Hematopoietic multipotent progenitor cell (in vitro differentiated cells): ENCODE measurements at places on chromosomes 4 and X. TPM values are rescaled to one million over a fixed set of nuclear protein-coding genes. Genes with fewer than 3 reads are reported as not detected.

Gene ODAM
- total RNA-seq, result not detected

Gene PRRG3
- not detected for total RNA-seq

Gene SERPINA7
- total RNA-seq, result not detected

Gene RNF175
- not detected for total RNA-seq

Gene MAPK10
- 0.54 TPM for total RNA-seq

Gene IL13RA2
- under 0.01 TPM for total RNA-seq

Gene CSAG1
- total RNA-seq, result not detected

Gene IBSP
- not detected for total RNA-seq

Gene UCP1
- not detected for total RNA-seq

Gene PABPC1L2B
- not detected for total RNA-seq

Gene FRAS1
- under 0.01 TPM for total RNA-seq

Gene SATL1
- under 0.01 TPM for total RNA-seq

Gene GAGE2A
- total RNA-seq, result not detected

Gene INPP4B
- total RNA-seq, result 24.5 TPM

Gene ATP8A1
- 26.9 TPM for total RNA-seq

Gene PAGE2
- not detected for total RNA-seq

Gene FRG2
- not detected for total RNA-seq

Gene RNF150
- total RNA-seq, result 4.0 TPM

Gene ATP1B4
- total RNA-seq, result not detected

Gene OPRPN
- not detected for total RNA-seq

Gene PSAPL1
- not detected for total RNA-seq

Gene NKX1-1
- total RNA-seq, result not detected

Gene TLL1
- total RNA-seq, result not detected

Gene PTTG2
- total RNA-seq, result not detected

Gene ITGB1BP2
- 1.1 TPM for total RNA-seq

Gene CFP
- 23.7 TPM for total RNA-seq
